ENCODE measurements at places on chromosomes 1 and 21.

DNA sequence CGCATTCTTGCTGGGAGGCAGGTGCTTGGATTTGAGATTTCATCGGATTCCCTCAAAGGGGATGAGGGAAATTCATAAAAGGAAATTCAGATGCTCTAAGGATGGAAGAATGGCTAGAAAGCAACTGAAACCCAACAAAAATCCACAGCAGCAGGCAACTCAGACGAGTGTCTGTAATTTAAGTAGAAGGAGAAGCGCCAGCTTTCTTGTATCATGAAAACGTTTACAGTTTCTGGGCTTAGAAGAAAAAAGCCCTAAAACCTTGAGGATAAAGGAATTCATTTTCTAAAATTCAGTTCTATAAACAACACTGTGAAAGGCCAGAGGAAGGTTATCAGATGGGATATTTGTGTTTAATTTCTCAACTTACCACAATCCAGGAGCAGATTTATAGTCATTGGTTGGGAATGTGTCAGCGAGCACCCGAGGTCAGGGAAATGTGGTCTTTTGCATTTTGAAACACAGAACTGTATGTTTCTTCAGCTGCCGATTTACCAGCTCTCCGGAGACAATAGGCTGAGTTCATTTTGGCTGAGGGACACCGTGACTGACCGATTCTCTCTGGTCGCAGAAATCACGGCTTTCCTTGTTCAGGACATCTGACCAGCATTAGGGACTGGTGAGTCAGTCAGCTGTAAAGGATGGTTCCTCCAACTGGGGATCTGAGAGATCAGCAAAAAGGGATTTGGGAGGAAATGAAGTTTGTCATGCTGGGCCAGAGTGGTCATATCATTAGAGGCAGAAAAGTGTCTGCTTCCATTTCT lies 111.6 kb upstream of the ERRFI1 start:
- no peak for DNase-seq

- DNase-seq = no peak
Observed at GRCh38 chr1:110205156-110205555, 5.0 kb upstream of the KCNC4 start.

GRCh38 chr1:11567244-11568065 lies 86.8 kb downstream of the FBXO2 start:
- no peak for DNase-seq

DNA sequence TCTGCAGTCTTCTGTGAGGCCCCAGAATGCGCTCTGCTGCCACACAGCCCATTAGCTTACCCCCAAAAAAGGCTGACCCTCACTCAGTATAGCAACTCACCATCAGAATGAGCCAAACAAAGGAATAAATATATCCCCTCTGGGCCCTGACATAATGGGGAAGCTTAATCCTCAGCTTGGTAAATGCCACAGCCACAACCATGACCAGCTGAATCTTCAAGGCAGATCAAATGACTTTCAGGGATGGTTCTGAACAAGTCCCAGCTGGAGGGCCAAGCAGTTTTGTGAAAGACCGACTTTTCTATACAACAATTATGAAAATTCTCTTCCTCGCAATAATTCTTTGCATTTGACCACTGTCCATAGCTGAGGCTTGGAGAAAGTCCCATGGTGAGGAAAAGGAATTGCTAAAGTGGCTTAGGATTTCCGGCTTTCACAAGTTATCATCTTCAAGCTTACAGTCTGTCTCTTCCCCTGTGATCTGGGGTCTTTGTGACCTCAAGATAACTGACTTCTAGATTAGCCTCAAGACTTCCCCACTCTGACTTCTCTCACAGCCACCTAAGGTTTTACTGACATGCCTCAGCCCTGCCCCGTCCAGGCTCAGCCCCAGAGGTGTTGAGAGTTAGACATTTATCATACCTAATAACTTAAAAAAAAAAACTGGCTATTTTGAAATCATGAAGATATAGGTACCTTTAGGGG lies 47.8 kb upstream of the PBX1 start:
- peak; percentile 27 for DNase-seq

DNA sequence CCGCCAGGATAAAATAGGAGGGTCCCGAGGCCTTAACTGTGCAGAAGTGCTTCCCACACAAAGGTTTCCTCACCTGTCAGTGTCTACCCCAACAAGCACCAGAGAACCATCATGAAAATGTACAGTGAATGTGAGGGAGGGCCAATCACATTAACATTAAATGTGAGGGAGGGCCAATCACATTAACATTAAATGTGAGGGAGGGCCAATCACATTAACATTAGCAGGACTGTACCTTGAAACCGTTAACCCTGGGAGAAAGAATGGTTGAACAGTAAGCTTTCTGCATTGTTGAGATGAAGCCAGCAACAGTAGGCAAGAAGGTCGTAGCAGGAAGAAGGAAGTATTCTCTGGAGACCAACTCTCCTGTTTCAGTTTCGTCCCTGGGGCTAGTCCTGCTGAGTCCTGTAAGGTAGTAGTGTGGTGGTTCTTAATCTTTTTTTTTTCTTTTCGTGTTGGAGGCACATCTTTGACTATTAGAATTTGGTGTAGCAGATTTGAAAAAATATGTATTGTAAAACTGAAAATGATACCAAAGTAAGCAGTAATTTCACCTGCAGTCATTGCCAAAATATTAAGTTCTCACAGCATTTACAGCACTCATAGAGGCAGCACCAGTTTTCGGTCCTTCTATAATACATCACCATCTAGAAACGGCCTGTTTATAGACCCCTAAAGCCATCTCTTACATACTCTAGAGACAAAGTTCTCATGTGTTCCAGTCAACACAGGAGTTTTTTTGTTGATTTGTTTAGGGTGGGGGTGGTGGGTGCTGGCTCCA lies 98.6 kb upstream of the PPP2R5A start:
- no peak for DNase-seq

DNA sequence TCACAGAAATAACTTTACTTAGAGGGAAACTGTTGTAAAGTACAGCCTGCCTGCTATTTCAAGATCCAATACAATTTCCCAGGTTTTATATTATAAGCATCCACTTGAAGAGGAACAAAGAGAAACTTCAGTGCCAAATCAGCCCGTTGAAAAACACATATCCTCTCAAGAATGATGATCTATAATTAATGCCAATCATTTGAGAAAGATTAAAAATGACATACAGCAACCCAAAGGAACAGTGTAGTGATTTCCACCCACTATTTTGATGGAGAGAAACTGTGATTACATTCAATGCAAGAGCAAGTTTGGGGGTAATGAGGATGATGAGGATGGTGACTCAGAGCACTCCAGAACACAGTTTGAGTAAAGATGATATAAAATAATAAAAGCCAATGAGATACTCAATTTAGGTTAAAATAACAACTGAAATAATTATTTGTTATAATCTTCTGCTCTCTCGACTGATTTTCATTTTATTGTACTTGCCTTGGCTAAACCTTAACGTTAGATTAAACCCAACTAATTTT lies 715.5 kb downstream of the NCAM2 start:
- DNase-seq = no peak

GRCh38 chr1:118788463-118788862 lies 199.7 kb downstream of the TBX15 start:
- DNase-seq = no peak

GRCh38 chr21:35508139-35508888 lies 459.2 kb upstream of the RUNX1 start:
- DNase-seq = peak; percentile 81

GRCh38 chr1:1841575-1841995 lies 49.3 kb downstream of the GNB1 start:
- DNase-seq = no peak

DNA sequence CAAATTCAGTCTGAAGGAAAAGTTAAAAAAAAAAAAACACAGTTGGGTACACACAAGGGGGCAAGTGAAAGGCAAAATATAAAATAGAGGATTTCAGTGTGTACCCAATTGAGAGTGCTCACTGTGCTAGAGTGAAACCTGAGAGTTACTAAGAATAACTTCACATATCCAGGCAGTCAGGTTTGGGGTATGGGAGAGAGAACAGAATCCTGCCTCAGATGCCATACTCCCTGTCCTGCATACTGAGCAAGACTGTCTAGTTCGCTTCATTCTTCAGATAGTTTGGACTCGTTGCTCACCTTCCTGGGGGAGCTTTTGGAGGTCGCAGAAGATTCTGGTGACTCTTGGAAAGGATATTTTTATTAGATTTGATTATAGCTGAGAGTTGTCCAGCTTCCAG lies 20.4 kb downstream of the CEP85 start:
- DNase-seq = no peak

DNA sequence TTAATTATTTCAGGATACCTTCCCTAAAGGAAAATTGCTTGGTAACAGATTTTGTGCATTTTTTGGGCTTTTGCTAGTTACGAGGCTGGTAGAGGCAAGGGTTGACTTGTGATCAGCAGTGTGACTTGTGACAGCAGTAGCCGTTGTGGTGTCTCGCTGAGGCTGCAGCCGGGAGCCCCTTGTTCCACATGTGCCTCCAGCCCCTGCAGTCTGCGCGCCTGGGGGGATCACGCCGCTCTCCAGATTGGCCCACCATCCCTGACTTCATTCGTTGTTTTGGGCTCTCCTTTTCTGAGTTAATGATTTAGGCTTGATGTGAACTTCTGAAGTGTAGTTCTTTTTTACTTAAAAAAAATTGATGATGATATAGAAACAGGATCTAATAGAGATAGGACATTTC lies 41.5 kb downstream of the TRAPPC10 start:
- no peak for DNase-seq

- DNase-seq = no peak
Observed at GRCh38 chr1:159866905-159867663, 4.6 kb upstream of the VSIG8 start.

DNA sequence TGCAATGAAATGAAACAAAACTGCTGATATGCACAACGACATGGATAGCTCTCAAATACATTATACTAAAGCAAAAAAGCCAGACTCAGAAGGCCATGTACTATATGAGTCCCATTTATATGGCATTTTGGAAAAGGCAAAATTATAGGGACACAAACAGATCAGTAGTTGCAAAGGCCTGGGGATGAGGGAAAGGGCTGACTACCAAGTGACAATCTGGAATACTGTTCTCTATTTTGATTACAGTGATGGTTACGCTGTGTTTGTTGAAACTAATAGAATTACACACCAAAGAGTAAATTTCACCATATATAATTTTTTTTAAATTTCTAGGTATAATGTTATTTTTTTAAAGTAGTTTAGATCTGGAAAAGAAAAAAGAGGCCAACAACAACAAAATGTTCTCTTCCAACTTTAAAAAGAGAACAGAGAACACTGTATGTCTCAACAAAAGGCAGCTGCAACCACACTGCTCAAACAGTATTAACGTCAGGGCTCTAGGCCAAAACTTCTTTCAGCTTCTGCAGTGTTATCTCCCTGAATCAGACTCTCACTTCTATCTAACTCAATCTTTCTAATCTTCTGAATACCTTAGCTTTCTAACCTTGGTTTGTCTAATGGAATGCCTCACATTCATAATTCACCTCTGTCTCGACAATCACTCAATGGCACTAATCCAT lies 75.8 kb downstream of the FOXJ3 start:
- no peak for DNase-seq

DNA sequence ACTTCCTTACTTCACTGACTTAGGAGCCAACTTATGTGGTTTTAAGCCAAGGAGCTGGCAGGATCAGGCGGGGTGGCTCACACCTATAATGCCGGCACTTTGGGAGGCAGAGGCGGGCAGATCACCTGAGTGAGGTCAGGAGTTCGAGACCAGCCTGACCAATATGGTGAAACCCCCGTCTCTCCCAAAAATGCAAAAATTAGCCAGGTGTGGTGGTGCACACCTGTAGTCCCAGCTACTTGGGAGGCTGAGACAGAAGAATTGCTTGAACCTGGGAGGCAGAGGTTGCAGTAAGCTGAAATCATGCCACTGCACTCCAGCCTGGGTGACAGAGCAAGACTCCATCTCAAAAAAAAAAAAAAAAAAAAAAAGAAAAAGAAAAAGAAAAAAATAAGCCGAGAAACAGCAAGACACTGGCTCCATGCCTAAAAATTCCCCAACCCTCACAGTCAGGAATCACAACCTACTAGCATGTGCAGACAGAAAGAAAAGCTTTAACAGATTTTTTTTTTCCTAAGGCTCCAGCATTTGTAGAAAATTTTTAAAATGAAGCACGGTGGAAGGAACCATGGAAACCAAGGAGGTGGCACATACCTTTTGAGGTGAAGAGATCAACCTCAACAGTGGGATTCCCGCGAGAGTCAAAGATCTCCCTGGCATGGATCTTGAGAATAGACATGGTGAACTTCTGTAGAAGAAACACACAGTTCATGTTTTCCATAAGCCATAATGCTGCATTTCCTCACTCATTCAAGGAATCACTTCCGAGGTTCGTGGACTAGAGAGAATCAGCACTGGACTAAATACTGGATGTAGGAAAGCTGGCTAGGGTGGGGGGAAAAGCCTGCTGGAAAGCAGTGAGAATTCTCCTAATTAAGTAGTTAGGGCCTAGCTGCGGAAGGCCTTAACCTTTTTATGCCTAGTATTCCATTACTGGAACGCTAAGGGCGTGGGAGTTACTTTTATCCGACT lies 4.0 kb downstream of the ENO1 start:
- DNase-seq = no peak

DNA sequence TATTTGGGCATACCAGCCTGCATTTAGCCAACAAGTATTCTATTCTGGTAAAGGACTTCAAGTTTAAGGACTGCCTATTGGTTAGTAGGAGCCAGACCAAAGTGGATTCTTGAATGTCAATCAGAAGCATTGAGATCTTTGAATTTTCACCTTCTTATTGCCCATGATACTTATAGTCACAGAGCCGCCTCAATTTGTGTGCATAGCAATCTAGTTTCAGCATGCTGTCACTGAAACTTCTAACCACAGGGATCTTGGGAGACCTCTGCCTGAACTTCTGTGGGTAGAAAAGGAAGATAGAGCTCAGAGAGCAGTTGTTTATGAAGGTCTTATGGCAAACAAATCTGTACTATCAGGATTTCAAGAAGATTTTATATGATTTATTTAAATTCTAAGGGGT lies 501.4 kb upstream of the USP24 start:
- DNase-seq = no peak

DNA sequence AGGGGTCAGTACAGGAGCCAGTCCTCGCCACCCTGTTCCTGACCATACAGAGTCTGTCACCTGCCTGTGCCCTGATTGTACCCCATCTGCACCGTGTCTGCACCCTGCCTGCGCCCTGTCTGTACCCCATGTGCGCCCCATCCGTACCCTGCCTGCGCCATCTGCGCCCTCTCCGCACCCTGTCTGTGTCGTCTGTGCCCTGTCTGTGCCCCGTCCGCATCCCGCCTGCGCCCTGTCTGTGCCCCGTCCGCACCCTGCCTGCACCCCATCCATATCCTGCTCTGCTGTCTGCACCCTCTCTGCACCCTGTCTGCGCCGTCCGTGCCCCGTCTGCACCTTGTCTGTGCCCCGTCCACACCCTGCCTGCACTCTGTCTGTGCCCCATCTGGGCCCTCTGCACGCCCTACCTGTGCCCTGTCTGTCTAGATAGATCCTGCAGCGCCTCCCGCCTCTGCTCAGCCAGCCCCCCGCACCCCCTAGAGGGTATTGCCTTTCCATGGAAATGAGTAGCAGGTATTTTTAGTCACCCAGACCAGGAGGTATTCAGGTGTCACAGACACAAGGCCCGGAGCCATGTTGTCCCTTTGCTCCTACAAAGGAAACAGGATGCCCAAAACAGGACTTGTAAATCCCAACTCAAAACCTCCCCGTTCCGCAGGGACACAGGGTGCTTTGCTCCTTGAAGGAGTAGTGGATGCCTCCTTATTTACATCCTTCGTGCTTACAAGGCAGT lies 7.7 kb upstream of the NPHP4 start:
- DNase-seq = no peak

Measured in CMK (cell line).